Stimulated activated CD8-positive, alpha-beta memory T cell treated with anti-CD3 and anti-CD28 coated beads, Interleukin-2, amount 100 ng/mL, for 1 hour (primary cell): ENCODE measurements at places on chromosomes 7 and 10.

- DNase-seq: no peak
These were observed 66.1 kb upstream of the PIP4K2A start for GRCh38 chr10:22780474-22780885.

DNA sequence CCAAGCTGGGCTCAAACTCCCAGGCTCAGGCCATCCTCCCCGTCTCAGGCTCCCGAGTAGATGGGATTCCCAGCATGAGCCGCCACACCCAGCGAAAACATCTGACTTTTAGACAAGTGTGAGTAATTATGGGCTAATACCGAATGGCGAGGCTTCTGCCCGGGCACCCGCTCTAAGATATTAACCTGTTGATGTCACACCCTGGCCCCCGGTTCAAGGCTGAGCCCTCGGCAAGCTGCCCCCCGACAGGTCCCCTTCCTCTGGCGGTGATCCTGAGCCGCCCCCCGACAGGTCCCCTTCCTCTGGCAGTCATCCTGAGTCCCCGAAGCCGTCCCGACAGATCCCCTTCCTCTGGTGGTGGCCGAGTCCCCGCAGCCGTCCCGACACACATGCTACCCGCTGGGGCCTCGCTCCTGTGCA, 5.2 kb downstream of the PSMG3 start:
- DNase-seq: no peak

DNA sequence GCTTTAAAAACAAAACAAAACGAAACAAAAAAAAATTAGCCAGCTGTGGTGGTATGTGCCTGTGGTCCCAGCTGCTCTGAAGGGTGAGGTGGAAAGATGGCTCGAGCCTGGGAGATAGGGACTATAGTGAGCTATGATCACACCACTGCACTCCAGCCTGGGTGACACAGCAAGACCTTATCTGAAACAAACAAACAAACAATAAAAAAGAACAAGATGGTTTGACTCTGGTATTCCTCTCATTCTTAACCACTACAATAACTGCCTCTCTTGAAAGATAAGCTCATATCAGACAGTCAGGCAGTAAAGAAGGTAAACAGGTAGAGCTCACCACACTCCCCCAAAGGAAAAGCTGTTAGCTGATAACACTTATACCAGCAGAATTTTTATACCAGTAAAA, 14.1 kb upstream of the DUSP5 start:
- no peak for DNase-seq

DNA sequence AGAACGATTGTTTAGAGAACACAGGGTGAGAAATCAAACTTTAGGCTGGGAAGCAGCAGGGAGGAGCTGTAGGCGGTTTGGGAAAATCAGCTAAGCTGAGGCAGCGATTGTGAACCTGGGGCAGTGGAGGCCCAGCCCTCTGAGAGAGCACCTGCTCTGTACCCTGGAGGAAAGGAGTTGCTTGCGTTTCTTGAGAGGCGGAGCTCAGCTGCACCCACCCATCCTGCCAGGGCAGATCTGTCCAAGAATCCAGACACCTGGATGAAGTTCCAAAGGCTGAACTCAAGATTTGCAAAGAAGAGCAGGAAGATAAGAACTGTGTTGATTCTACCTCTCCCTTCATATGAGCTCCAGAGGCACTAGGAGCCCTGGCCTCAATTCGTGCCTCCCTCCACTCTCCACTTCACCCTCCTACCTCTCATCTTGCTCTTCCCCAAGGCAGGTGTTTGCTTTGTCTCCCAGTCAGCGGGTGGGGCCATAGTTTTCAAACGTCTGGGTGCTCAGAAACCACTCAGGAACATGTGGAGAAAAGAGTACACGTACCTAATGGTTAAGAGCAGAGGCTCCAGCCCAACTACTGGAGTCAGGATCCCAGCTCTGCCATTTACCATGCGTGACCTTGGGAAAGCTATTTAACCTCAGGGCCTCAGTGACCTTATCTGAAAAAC, 21.5 kb upstream of the TMEM213 start:
- no peak for DNase-seq

DNA sequence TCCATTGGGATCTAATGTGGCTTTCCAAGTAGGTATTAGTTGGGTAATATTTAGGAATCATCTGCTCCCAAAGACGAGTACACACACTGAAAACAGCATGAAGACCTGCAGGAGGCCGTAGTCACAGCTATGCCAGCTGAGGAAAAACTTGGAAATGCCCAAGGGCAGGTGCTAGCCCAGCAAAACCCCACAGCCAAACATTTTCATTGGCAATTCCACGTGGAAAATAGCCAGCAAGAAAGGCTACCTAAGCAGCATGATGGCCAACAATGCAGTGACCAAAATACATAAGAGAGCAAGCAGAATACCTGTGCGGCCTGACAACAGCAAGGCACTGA, 32.7 kb downstream of the DOCK4 start:
- no peak for DNase-seq

GRCh38 chr7:142356166-142356565, 98.3 kb upstream of the PRSS58 start:
- DNase-seq: no peak

DNA sequence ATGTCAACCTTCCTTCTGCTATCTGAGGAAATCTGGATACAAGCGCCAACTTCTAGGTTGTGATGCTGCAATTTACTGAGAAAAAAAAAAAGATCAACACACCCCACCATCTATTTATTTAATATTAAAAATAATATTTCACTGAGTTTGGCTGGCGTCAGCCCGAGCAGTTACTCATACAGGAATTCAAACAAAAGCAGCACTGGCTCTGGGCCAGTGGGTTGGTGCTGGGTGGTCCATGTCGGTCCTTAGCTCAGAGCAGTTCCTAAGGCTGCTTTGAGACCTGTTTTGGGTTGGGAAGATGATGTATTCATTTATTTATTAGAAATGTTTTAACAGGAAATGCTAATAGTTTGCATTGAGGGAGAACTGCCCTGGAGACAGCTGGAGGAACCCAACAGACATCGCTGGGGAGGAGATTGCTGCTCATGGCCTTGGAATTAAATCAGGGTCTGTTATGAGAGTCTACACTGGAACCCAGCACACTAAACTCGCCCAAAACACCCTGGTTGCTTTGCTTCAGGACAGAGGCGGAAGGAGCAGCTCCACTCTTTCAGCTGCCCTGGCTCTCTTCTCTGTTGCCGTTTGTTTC, 36.3 kb upstream of the GOT1 start:
- no peak for DNase-seq

GRCh38 chr10:93420091-93420490, 62.0 kb downstream of the MYOF start:
- no peak for DNase-seq

DNA sequence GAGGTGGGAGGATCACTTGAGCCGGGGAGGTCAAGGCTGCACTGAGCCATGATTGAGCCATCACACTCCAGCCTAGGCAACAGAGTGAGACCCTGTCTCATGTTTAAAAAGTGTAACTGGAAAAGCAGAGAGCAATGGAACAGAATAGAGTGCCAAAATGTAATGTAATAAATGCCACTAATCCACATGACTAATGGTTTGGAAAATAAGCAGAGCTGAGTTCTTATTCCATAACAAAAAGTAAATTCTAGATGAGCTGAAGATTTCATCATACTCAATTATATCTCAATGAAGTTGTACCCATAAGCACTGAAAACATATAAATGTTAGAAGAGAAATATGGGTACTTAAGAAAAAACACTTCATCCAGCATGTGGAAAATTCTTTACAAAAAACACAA, 132.6 kb downstream of the USP6NL start:
- DNase-seq: no peak

DNA sequence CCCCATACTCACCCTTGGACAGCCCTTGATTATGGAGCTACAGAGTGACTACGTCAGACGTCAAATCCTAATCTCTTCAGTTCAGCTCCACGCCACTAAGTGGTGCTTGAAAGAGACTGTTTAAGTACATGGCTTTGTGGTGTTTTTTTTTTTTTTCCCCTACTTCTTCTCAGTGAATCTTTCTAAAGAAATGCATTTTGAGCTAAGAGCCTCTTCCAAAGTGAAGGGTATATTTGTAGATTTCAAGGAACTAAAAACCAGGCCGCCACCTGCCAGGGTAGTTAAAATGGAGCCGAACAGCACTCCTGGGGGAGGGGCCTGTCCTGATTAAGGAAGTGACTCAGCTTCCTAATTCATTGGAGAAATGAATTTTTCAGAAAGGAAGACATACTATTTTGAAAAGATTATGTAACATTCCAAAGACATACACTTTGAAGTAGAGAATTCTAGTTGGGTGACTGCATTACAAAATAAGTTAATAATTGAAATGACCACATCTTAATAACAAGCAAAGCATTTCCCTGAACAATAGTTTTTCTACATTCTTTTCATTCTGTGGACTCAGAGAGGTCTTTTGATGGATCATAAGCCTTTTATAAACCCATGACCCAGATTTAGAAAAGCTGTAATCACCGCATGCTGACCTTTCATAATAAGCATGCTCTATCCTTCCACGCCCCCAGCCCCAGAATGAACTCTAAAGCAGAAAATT, 20.6 kb upstream of the VPS41 start:
- DNase-seq: no peak

DNA sequence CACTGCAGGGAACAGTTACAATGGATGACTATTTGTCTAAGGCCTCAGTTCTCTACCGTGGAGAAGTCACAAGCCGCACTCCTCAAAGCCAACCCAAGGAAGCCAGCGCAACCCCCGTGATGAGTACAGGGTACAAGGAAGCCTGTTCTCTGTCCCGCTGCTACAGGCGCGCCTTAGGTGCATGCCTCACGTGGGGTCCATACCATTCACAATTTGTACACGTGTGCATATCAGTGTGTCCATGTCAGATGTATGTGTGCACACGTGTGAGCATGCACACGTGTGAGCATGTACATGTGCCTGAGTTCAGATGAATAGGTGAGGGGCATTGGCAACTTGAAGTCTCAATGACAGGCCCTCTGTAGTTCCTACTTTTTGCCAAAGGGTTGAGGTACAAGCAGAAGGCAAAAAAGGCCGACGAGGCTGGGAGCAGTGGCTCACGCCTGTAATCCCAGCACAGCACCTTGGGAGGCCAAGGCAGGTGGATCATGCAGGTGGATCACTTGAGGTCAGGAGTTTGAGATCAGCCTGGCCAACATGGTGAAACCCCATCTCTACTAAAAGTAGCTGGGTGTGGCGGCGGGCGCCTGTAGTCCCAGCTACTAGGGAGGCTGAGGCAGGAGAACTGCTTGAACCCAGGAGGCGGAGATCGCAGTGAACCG, 62.8 kb downstream of the CTBP2 start:
- no peak for DNase-seq

GRCh38 chr7:1382553-1383397, 76.5 kb downstream of the MICALL2 start:
- DNase-seq: no peak

DNA sequence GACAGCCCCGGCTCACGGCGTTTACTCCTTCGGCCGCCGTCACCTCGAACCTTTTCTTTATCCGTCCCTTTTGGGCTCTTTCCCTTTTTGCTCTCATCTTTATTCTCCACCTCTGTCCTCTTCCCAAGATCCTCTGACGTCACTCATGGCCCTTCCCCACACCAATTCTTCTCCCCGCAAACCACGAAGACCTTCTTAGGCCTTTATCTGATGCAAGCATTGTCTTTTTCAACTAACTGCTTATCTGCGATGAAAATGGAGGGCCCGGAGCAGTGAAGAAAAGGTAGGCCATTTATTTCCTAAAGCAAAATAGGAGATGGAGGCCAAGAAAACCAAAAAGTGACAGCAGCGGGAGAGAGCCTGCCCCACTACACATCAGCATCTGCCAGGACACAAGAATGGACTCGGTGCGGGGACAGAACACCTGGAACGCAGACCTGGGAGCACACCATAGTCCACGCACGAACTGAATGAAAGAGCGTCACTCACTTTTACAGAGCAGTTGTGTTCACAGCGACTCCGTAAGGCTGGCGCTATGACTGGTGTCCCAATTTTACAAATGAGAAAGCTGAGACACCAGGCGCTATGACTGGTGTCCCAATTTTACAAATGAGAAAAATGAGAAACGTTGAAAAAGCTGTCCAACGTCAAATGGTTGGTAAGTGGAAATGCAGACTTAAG, 45.3 kb downstream of the ZNF777 start:
- DNase-seq: no peak

- DNase-seq: no peak
These were observed 147.2 kb upstream of the KLF14 start for GRCh38 chr7:130881091-130881798.

DNA sequence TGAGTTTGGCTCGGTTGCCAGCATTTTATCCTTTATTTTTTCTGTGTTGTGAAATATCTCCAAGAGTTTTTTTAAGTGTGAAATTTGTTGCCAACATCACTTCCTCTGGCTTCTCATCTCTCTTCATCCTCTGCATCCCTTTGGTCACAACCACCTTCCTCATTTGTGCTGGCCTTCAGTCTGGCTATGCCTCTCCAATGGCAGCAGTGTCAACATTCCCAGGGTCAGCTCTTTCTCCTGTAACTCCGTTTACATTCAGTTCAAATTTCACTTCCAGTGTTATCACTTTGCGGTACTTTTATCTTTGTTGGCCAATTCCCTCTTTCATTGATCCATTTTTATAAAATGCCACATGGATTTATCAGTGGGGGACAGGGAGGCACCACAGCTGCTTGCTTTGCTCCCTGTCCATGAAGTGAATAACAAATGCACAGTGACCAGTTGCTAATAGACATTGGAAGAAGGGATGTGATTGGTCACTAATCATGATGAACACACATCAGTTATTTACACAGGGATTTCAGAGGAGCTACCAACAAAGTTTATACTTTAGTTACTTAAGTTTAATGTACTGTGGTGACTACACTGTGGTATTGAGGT, 311.4 kb upstream of the LRGUK start:
- no peak for DNase-seq

- no peak for DNase-seq
These were observed 178.3 kb upstream of the PTER start for GRCh38 chr10:16258291-16259040.

DNA sequence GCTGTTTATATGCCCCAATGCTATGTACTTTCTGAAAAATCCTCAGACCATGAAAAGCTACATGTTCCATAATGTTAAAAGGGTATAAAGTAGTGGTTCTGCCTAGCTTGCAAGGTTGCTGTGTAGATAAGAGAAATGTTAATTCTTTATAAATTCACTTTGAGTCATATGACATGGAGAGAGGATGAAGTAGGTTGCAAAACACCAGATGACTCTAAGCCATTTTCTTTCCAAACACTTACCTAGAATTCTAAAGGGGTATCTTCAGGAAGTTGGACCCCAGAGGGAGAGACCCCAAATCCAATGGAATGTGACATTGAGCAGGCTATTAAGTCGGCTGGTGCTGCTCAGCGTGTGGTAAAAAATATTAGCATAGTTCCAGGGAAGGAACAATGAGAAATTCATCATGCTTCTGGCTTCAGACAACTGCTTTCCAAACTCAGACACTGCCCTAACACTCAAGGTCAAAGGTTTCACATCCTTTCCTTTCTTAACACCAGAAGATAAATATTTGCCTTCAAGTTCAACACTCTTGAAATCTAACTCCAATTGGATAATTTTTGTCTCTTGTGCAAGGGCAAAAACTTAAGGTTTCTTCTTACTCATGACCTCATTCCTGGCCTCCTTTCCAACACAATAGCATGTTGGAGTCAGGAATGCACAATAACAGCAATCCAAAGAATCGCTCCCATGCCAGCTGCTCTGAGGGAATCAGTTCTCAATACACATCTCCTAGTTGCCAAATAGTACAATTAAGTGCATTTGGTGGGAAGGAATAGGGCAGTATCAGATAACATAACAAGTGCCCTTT, 100.7 kb upstream of the AFAP1L2 start:
- no peak for DNase-seq
